ENCODE measurements at places on chromosomes 16 and 17.

GRCh38 chr16:85856585-85856984, 42.4 kb upstream of the IRF8 start:
- DNase-seq, result no peak

DNA sequence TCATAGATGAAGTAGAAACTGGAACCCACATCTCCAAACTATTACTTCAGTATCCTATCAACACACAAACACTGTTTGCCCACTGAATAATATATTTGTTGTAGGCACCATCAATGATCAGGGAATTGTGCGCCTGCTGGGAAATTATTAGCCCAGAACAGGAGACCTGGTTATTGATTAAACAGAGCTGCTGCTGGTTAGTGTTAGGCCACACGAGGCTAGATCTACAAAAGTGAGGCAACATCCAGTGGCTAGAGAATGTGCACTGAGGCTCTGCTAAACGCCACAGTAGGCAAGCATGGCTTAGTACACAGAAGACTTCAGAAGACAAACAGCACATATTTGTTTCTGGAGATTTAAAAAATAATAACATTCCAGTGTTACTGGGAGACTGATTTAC, 11.0 kb downstream of the ABHD15 start:
- no peak for DNase-seq

- no peak for DNase-seq
These were observed 357.6 kb upstream of the C16orf82 start for GRCh38 chr16:26709175-26709574.

DNA sequence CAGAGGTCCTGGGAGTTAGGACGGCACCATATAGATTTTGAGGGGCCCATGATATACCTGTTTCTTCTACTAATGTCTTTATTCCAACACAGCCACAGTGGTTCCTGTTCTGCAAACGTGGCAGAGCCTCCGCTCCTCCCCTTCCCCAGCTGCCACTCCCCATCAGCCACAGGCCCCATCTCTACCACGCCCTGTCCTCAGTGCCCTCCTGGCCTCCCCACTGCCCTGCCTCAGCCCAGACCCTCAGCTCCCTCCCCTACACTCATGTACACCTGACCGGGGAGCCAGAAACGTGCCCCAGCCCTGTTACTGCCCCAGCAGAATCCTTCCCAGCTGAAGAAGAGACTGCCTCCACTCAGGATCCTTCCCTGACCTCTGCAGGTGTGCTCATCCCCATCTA, 11.9 kb upstream of the RBFOX3 start:
- no peak for DNase-seq

DNA sequence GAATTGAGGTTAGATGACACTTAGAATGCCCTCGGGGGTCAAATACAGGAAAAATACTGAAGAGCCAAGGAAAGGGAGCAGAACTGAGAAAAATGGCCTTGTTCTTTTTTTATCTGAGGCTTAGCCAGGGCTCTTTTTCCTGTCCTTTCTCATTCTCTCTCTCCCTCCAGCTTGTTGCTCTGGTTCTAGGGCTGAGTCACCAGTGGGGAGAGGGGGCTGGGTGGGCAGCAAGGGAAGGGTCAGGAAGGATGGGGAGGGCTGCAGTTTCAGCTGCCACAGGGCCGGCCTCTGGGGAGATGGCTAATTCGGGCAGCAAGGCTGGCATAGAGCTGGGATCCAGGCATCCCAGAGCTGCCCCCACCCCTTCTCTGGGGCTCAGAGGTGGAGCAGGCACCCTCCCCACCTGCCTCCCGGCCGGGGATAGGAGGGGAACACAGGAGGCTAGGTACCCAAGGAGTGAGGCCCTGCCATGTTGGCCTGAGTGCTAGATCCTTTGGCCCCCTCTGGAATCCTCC, 3.9 kb downstream of the ITGA3 start:
- DNase-seq, result no peak

DNA sequence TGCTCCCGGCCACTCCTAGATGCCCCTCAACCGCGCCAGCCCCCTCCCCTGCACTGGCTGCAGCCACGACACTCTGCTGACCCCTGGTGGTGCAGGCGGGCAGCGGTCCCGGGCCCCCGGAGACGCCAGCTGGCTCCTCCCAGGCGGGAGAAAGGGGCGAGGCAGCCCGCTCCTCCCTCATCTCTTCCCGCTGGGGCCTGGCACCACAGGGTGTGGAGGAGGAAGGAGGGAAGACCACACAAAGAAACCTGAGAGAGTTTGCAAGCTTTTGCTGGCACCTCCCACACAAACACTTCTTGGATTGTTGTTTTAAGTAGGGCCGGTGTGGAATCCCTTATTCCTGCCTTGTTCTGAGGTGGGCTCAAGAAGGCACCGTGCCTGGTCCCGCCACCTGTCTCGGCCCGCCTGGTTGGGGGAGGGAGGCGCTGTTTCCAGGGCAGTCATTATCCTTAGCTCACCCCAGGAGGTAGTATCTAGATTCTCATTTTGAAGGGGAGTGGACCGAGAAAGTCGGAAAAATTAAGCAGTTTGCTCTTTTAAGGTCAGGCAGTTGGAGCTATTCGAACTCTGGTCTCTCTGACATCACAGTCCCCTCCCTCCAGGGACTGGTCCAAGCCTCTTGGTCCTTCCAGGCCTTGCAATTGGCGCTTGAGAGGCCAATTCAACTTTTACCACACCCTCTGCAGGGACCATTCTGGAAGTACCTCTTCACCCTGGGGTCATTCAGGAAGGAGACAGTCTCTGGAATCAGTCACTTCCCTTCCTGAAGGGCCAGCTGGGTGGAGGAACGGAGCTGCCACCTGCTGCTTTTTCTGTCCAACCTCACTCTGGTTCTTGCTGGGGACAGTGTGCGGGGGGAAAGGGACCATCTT, 959 bp upstream of the ANKRD13B start:
- DNase-seq, result peak; percentile 76

GRCh38 chr17:38864636-38865398, 5.0 kb upstream of the LASP1 start:
- DNase-seq, result no peak

DNA sequence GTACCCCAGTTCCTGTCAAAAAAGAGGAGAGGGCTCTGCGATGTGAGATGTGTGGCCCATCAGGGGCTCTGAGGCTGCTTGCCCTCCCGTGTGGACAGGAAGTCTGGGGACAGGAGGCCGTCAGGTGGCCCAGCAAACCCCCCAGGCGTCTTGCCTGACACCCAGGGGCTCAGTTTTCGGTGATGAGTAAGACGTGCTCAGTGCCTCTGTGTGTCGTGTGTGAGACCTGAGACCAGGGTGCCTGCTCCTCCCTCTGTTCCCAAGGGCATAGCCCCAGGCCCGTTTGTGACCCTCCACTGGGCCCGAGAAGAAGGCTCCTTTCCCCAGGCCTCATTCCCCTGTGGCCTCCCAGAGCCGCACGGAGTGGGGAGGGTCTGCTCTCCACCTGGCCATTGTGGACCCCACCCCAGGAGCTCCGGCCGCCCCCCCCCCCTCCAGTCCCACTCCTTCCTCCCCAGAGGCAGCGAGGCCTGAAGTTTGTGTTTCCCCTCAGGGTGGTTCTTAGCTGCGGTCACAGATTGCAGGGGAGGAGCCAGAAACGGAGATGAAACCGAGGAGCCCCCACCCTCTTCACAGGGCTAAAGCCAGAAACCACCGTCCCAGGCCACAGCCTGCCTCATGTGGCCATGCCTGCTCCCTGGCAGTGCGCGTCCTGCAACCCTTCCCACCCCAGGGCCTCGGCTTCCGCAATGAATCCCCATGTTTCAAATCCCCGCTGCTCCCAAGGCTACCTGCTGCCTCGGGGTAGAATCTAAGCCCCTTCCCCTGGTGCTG, 4.9 kb upstream of the ACTG1 start:
- no peak for DNase-seq

DNA sequence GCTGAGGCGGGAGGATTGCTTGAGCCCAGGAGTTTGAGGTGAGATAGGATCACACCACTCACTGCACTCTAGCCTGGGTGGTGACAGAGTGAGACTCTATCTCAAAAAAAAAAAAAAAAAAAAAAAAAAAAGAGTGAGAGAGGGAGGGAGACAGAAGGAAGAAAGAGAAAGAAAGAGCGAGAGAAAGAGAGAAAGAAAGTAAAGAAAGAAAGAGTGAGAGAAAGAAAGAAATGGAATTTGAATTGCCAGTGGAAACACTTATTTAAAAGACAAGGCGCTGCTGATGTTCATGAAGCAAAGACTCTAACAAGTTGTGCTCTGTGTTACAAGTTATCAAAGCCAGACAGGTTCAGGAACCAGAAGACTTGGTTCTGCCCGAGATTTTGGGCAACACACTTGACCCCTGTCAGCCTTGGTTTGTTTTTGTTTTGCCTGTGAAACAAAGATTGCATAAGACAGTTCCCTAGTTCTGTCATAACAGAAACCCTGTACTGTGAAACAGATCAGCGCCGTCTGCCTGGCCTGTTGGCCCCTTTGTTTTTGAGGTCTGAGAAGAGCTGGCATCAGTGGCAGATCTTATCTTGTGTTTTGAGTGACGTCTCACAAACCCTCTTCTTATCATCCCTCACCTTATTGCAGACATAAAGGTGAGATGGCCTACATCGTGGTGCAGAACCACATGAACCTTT, 55.4 kb upstream of the ENDOV start:
- no peak for DNase-seq

DNA sequence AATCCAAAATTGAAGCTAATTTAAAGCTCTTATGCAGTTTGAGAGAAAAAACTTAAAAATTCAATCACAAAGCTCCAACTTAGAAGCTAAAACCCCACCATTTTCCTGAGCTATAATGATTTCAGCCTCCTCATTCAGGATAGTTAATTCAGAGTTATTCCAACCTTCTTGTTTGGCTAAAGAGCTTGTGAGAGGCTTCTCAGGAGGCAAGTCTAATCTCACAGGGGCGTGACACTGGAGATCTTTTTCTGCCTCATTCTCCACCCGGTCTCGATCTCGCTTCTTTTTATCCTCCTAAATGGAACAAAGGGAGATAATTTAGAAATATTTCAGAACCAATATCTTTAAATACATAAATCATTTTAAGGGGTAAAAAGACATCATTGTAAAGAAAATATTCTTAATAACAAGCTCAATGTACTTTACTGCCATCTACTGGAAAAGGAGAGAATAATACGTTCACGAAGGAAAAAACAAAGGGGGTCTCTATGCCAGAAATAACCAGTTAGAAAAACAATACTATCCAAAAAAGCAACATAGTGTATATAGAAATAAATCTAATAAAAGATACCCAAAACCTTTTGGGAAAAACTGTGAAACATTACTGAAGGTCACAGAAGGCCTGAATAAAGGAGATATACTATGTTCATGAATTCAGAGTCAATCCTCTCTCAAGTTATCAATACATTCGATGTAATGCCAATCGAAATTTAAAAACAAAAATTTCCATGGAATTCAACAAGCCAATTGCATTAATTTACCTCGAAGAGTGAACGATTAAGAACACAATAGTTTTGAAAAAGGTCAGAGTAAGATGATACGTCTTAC, 13.9 kb downstream of the BRD7 start:
- DNase-seq, result no peak

DNA sequence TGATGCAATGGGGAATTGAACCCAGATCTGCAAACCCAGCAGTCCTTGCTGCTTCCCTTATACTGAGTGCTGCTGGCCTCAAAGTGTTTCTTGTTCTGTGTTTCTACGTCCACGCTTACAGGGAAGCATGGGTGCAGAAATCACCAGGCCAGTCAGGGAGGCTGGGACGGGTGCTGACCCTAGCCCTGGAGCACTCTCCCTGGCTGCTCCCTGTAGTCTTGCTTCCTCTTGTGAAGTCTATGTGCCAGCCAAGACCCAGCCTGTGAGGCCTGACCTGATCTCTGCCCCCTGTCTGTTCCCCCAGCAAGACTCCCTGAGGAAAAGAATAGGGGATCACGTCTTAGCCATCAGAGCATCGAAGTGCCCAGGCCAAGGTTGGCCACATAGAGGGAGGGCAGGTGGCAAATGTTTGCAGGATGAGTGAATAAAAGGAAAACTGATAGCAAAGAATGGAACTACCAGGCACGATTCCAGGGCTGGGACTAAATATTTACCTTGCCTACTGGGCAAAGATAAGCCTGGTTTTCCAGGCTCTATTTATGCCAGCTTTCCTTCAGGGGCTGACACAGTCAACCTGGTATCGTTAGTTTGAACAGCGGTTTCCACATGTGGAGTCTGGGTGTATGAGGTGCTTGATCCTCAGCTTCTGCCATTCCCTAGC, 41.2 kb upstream of the RHOT1 start:
- DNase-seq, result no peak

DNA sequence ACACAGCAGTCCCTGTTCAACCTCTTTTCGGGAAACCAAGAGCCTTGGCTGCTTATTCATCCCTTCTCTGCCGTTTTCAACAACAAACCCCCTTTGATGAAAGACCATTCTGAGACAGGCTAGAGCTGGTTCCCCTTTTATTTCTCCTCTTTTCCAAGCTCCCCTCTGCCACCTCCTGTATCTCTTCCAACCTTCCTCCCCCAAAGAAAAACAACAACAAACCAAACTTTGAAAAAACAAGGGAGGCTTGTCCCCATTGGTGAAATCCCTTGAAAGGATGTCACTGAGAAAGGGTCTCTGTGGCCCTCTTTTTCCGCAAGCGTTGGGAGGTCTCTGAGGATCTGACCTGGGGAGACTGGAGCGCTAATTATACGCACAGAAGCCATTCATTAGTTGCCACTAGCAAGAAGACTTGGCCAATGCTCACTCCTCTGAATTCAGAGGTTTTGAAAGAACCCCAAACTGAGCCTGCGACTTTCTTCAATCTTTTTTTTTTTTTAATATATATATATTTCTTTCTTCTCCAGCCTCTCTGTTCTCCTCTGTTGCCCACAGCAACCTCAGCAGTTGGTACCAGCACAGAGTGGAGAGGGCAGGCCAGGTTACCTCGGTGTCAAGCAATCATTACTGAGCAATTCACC, 101.4 kb downstream of the PITPNC1 start:
- DNase-seq, result no peak

DNA sequence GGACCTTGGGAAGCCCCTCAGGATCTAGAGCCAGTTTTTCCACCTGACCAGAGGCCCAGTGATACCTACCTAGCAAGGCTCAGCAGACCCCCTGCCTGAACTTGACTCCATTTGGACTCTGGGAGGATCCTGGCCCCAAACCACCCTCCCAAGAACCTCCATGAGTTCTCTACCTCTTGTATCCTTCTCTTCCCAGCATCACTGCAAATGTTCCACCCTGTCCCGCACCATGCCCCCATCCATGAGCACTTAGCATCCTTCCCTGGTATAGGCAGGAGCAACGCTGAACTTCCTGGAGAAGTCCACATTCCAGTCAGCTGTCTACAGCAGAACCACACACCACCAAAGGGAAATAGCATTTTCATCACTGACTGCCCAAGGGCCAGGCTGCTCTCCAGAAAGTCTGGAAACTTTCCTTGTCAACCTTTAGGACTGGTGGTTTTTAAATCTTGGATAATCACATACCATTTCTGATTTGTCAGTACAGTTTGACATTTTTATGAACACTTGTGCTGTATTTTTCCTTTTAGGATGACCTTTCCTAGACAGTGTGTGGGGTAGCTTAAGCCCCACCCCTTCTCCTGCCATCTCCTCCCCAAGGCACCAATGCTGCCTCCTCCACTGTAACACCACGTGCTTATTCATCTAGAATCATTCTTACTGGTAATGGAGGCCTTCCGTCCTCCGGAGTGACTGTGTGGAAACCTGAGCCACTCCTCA, 13.9 kb downstream of the EIF4A3 start:
- no peak for DNase-seq

Measured in CD4-positive, alpha-beta T cell treated with Interleukin-6 at 100 ng/mL for 8 hours (primary cell).